Activated effector memory CD4-positive, alpha-beta T cell treated with Interleukin-2 at 50 U/mL for 16 hours (primary cell): ENCODE measurements at places on chromosomes 3 and 15.

- no peak for DNase-seq
Measured at GRCh38 chr3:84108442-84108971, 850.3 kb upstream of the CADM2 start.

DNA sequence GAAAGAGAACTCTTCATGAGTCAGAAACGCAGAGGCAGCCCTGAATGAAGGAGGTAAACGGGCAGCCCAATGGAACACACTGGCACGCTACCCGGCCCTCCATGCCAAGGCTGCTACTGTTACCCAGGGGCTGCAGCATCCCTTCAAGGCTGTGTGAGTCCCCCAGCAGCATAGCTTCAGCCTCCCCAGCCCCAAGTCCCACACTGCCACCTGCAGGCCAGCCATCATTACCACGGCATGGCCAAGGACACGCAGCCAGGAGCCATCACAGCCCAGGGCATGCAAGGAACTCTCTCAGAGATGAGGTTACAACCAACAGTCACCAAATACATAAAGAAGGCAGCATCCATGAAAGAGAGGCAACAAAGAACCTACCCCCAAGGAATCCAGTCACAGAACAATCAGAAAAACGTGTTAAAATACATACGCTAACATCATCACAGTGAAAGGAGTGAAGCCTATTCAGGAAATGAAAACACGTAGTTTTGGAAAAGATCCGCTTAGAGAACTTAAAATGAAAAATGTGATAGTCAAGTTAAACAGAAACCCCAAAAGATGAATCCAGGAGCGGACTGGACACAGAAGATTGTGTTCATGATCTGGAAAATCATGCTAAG lies 22.4 kb downstream of the PLA2G4F start:
- peak; percentile 10 for DNase-seq

GRCh38 chr3:65664931-65665330 lies 373.8 kb downstream of the MAGI1 start:
- DNase-seq = no peak

- DNase-seq = no peak
Measured at GRCh38 chr3:121362035-121362734, 183.6 kb downstream of the POLQ start.

DNA sequence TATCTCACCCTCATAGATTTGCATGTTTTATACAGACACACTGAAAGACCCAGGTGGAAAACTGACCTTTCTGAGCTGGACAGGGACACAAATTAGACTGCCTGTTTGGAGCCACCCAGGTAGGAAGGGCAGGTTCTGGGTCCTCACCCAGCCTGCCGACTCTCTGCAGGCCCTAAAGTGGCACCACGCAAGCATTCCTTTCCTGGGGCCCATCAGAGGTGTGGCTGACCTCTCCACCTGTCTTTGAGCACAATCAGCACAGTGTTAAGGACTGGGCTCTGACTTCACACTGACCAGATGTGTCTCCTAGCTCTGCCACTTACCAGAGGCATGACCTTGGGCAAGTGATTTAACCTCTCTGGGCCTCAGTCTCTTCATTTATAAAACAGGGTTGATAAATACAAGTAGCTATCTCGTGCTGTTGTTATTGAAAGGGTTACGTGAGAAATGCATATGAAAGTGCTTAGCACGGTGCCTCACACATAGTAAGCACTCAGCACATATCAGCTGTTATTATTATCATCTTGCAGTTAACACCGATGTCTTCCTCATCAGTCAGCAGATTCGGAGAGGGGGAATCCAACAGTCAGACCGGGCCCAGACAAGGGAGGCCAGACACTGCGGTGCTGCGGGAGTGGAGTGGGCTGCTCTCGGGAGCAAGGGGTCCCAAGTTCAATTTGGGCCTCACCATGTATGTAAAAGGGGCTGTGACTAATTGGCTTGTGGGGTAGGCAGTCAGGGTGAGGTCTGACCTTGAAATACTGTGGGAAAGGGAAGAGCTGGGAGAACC lies 2.0 kb upstream of the TBC1D2B start:
- DNase-seq = no peak

DNA sequence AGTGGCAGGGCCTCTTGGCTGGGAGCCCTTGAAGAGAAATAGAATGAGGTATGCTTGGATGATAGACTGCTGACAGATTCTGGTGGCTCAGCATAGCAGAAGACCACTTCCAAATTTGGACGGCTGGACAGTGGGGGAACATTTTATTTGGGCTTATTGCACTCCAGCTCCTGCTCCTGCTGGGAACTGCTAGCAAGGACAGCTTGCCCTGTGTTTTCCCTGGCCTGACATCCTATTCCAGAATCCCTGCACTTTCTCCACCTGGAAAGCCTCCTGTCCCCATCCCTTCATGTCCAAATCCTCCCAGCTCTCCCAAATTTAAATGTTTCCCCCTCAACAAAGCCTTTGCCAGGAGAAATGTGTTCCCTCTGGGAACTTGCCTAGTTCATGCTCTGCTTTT lies 9.8 kb upstream of the COLQ start:
- no peak for DNase-seq

DNA sequence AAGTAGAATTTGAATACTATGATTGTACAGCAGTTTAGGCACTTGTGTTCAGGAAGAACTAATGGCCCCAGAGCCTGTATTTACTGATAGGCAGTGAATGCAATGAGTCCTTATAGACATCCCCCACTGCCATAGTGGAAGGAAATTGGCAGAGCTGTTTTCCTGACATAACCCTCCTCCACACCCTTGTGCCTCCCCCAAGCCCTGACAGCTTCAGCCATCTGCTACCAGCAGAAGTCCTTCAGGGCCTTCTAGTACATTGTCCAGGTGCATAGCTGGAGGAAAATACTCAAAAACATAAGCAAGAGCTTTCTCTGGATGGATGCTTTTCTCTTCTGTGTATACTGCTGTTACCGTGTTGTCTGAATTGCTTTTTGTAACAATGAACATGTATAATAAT lies 20.6 kb downstream of the ARHGAP31 start:
- no peak for DNase-seq

- DNase-seq = no peak
Measured at GRCh38 chr15:100958326-100959065, 39.3 kb downstream of the LRRK1 start.

DNA sequence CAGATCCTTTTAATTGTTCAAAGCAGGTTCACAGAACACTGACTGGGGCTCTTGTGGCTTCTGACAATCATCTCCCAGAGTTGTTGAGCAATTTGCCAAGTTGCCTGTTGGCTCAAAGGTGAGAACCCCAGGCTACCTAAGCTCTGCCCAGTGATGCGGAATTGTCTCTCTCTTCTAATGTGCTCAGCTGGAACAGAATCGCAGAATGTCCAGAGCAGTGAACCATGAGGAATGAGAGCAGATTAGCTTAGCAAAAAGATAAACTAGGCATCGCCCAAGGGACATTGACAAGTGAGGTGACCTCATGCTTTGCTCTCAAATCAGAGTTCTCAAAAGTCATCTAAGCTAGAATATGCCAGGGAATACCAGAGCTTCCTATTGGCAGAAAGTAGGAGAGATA lies 148.1 kb downstream of the WDR76 start:
- no peak for DNase-seq

- DNase-seq = no peak
Measured at GRCh38 chr15:41659855-41660234, 360 bp upstream of the MGA start.

GRCh38 chr3:136818191-136818768 lies 646 bp upstream of the SLC35G2 start:
- no peak for DNase-seq

- DNase-seq = no peak
Measured at GRCh38 chr15:89321521-89322410, 12.9 kb downstream of the POLG start.

- no peak for DNase-seq
Measured at GRCh38 chr3:8438507-8439079, 63.0 kb upstream of the LMCD1 start.

- DNase-seq = no peak
Measured at GRCh38 chr3:128568602-128569490, 75.8 kb upstream of the GATA2 start.

- DNase-seq = no peak
Measured at GRCh38 chr3:43323541-43323940, 37.2 kb downstream of the SNRK start.

GRCh38 chr15:100095541-100096247 lies 246.1 kb downstream of the ADAMTS17 start:
- DNase-seq = no peak
